ENCODE measurements at places on chromosomes 11 and 22.

DNA sequence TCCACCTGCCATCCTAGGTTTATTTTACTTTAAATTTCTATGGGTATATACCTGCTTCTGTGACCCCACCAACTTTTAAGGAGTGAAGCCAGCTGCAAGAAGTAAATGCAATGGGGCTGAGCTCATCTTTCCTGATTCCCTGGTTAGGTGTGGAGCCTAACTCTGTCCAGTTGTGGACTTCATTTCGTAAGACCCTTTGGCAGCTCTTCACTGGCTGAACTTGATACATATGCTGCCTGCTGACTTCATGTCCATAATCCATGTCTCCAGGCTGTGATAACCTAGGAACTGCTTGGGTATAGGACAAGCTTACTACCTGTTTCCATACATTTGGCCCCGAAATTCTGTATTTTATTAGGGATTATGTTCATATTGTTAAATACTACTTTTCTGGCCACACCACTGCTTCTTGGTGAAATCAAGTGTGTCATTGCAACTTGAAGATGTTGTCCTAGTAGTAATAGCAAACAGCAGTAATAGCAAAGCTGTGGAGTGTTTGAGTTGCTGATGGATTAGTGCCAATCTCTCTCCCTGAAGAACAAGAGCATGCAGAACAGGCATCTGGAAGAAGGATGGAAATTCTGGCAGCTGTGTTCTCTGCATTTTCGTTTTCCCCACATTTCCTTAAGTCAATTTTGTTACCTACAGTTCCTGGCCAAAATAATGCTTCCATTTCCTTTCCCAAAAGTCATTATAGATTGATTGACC, 31.2 kb downstream of the LDLRAD3 start:
- no peak for DNase-seq

GRCh38 chr11:84626256-84626655, 1000.9 kb downstream of the DLG2 start:
- no peak for DNase-seq

DNA sequence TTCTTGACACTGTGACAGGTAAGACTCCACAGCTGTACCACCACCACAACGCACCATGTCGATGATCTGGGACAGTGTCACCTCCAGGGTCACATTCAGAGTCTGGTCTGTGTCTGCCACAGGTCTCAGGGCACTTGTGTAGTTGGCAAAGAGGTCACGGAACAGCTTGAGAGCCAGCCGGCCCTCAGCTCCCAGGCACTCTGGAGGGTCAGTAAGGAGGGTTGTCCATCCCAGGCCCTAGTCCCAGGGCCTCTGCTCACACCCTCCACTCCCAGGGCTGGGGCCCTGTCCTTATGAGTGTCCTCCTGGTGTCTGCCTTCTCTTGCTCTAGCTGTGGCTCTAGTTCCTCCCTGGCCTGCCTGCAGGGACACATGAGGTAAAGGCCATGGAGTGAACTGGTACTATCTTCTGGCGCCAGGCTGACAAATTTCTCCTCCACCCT, 1.4 kb downstream of the CHRNA10 start:
- no peak for DNase-seq

DNA sequence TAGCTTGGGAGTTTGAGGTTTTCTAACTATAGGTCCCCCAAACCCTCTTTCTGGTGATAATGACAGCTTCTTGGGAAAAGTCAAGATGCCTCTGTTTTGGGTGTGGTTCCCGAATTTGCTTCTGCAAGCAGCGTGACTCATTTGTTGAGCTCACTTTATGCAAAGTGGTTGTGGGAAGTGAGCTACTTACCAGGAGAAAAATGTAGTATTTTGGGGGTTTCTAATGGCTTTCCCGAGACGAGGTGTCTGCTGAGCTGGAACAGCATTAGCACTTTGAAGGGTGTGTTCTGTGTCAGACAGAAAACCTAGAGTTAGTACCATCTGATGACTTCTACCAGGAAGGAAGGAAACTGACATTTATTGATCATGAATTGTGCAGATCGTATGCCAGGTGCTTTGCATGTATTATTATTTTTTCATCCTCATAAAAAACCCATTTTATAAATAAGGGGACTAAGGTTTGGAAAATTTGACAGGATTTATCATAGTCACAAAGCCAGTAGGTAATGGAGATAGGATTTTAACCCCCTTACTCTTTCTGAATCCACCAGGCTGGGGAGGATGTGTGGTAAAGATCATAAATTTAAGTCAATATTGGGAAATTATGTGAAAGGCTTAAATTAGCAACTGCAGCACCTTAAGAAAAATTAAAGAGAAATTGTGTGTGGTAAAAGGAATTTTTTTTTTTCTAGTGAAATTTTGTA, 108.8 kb upstream of the CD44 start:
- no peak for DNase-seq

- no peak for DNase-seq
Observed at GRCh38 chr11:61922539-61922938, 5.2 kb upstream of the RAB3IL1 start.

DNA sequence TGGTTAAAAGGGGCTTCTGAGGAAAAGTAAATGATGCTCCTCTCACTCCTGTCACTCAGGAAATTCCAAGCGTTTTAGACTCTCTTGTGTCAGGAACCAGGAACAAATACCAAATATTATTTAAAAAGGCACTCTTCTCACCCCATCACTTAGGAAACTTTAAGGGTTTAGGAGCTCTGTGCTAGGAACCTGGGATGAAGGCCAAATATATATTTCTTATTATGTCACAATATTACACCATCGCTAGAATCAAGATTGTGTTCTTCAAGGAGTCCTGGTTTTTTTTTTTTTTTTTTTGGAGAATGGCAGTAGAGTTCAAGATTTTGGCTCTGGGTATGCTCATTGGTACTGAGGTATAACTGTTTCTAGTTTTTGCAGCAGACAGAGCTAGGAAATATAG, 79.0 kb upstream of the HEPHL1 start:
- DNase-seq, result no peak

- no peak for DNase-seq
Observed at GRCh38 chr11:7072401-7073028, 16.3 kb upstream of the RBMXL2 start.

DNA sequence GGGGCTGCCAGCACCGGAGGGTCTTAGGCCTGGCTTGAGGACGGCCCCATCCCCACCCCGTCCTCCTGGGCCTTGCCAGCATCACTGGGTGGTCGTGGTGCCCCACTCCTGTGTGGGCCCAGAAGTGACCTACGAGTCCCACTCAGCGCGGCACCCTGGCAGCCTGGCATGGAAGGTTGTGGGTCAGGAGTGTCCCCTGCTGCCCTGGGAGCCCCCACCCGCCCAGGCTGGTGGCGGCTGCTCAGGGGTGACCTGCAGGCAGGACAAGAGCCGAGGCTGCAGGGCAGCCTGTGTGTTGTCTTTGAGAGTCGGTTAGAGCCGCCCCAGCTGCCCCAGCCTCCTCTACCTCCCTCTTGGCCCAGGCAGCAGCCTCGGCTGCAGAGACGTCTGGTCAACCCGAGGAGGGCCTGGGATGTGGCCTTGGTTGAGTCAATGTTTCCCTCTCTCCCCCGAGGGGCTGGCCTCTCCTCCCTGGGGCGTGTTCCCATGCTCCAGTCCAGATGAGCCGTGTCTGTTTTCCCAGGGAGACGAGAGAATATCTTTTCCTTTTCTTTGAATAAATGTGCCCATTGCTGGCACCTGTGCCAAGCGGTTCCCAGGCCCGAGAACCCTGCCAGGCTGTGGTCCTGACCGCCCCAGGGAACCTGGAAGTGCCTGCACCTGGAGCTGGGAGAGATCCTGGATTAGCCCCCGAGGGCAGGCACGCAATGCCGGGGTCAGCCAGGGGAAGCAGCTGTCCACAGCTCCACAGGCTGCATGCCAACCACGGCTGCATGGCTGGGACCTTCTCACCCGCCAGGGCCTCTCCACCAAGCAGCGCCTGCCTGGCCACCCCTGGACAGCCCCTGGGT, 35.7 kb upstream of the MUC5AC start:
- DNase-seq, result no peak

- DNase-seq, result no peak
Observed at GRCh38 chr11:28539239-28540030, 431.2 kb downstream of the METTL15 start.

GRCh38 chr11:707817-708420, 1.9 kb downstream of the EPS8L2 start:
- no peak for DNase-seq

DNA sequence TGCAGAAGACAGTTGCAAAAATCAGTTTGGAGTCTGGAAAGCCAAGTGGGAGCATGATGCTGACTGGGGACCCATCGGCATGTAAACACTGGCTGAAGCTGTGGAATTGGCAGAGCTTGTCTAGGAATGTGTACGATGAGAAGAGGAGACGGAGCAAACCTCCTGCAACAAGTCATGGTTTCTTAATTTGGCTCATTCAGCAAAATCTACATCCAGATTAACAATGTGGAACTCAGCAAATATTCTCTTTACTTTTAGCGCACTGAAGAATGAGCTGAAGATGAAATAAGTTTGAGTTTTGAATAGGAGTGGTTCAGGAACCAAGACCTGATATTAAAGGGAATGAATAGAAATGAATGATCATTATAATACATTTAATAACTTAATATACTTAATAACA, 26.6 kb downstream of the RASSF10 start:
- no peak for DNase-seq

- DNase-seq, result no peak
Observed at GRCh38 chr11:63770763-63771162, 2.2 kb upstream of the ZFTA start.

Data from stimulated activated CD8-positive, alpha-beta memory T cell treated with anti-CD3 and anti-CD28 coated beads, Interleukin-4, amount 100 ng/mL, for 4 hours (primary cell).